ENCODE measurements at places on chromosomes 4 and X. TPM values are rescaled to one million over a fixed set of nuclear protein-coding genes. Genes with fewer than 3 reads are reported as not detected.

ERAS gene
- total RNA-seq = not detected

ZFYVE28 gene
- total RNA-seq = 42.9 TPM

NSG1 gene
- 3.3 TPM for total RNA-seq

WDR17 gene
- total RNA-seq = 1.8 TPM

TMEM271 gene
- total RNA-seq = 0.35 TPM

PPM1K gene
- total RNA-seq = 9.0 TPM

SRPX gene
- total RNA-seq = 6.3 TPM

DNA sequence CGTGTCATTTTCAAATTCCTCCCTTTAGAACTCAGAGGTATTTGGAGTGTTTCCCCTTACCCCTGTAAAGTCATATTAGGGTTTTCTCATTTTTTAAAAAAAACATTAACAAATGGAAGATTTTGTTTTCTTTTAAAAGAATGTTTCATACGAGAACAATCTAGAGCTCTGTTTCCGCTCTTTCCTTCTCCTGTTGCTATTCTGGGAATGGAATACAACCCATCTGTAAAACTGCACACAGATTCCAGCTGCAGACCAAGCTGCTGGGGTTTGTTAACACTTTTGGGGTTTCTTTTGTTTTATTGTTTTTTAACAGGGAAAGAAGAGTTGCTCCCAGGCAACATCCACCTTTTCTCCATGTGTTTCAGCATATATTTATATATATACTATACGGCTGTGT, 61.3 kb downstream of the HCCS start:
- DNase-seq = no peak

GRCh38 chr4:130154901-130155300, 1058.9 kb downstream of the C4orf33 start:
- DNase-seq = no peak

DNA sequence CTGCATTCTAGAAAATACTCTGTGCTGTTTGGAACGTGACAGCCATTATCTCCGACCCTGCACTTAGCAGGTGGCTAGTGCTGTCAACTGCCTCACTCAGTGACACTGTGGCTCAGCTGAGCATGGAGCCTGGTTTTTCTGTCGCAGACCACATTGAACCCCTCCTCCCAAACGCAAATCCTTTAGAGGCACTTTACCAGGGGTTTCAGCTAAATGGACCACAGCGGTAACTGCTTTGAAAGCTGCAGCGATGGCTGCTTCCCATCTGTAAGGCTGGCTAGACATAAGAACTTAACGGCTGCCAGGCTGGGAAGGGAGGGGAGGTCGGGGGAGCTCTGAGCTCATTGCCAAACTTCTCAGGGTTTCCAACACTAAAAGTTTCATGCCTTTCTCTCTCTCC, 8.1 kb downstream of the SLC34A2 start:
- no peak for DNase-seq

- peak; percentile 65 for DNase-seq
Measured at GRCh38 chrX:53284684-53285447, 3.5 kb upstream of the IQSEC2 start.

DNA sequence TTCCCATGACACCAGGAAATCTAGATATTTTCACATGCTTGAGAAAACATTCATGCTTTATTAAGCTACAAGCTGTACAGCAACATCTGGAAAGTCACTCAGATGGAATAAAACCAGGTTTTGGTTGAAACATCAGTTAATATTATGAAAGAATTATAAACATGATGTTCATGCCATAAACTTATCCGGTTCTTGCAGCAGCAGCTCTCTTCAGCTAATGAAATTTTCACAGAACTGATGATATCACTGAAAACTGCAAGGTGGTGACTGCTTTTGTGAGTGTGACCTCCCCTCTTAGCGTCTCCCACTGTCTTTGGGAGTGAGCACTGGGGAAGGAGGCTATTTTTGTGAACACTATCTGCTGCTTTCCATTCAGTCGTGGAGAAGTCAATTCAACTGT, 56.9 kb downstream of the ARHGAP10 start:
- no peak for DNase-seq

- DNase-seq = no peak
Measured at GRCh38 chr4:156958276-156959074, 13.1 kb downstream of the PDGFC start.

DNA sequence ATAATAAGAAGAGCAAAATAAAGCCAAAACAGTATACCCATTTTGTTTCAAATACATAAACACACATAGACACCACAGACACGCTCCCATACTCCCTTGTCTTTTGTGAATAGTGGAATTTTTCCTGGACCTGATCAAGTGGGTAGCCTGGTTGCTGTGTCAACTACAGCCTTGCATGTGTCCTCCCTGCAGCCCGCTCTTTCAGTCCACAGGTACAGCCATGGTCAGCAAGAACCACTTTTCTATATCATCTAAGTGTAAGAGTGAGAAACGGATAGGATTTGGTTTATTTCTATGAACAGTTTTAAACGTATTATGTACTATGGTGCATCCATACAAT, 9.8 kb downstream of the PWWP3B start:
- no peak for DNase-seq

GRCh38 chrX:68238568-68238967, 194.7 kb downstream of the OPHN1 start:
- DNase-seq = no peak

- no peak for DNase-seq
Measured at GRCh38 chr4:151004222-151004621, 10.9 kb downstream of the LRBA start.

DNA sequence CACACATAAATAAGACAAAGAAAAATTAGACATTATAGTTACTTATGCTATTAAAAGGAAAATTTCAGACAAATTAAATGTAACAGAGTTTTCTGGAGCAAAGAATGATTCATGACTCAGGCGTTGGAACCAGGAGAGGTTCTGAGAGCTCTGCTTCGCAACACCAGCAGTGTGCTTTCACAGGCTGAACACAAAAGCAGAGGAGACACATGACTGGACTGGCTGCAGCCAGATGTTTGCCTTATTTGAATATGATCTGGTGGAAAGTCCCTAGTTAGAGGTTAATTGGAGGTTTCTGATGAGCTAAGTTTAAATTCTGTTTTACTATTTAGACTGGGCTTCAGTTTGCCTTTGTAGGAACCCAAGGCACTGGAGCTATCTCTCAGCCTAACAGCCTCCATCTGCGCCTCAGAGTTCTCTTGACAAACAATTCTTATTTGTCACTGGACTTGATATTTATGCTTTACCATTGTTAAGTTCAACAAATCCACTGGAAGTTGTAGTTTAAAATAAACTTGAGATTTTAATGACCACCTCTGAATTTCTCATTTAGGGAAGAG, 16.2 kb downstream of the BOD1L1 start:
- no peak for DNase-seq

DNA sequence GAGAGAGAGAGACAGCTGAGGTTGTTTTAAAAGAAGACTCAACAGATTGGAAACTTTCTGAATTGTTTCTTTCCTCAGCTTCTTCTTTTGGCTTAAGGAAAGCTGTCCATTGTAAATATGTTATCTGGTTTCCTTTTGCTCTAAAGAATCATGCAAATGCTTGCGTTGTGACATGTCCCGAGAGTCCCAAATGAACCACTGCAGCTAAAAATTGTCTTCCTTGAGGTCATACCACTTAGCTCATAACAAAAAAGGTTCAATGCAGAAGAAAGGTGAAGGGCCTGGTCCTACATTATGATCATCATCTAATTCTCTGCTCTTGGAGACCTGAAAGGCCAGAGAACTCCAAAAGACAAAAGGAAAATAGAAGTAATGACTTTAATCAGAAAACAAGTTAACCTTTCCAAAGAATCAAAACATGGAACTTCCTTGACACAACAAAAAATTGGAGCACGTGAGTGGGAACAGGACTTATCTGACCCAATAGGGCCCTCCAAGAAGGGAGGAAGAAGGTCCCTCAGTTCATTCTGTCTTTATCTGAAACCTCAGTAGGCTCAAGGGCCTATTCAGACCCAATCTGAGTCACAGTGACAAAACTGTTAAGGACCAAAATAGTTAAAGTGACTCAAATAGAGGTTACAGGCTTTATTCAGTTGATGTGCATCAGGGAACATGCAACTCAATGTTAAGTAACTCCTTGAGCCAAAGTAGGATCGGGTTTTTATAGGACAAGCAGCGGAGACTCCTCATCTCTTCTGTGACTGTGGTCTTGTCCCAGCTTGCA, 14.7 kb upstream of the VSIG1 start:
- no peak for DNase-seq

DNA sequence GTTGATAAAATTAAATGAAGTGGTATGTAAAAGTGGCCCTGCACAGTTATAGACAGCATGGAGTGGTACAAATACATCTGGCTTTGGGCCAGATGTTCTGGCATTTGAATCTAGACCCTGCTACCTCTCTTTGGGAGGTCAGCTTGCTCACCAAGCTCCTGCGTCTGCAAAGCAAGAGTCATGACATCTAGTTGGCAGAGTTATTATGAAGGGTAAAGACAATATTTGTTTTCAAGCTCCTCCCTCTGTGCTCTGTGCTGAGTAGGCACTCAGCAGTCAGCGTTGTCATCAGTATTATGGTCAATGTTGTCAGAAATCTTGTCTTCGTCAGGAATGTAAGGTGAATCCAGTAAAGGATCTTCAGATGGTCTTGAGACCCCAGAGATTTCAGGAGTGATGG, 55.8 kb downstream of the CCNI start:
- DNase-seq = no peak

DNA sequence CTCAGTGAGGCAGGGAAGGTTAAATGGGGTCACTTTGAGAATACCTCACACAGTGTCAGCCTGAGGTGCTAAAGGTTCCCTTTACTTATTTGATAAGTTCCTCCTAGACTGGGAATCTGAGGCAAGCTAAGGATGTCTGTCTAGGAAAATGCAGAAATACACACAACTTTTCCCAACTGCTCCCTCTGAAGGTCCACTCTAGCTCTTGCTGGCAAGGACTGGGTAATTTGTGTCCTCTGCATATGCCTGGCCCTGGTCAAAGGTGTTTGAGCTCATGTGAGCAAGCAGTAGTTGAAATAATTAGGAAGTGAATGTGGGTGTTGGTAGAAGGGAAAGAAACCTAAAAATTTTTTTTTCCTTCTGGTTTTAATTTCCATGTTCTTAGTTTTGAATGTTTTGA, 21.3 kb downstream of the TXLNG start:
- no peak for DNase-seq

DNA sequence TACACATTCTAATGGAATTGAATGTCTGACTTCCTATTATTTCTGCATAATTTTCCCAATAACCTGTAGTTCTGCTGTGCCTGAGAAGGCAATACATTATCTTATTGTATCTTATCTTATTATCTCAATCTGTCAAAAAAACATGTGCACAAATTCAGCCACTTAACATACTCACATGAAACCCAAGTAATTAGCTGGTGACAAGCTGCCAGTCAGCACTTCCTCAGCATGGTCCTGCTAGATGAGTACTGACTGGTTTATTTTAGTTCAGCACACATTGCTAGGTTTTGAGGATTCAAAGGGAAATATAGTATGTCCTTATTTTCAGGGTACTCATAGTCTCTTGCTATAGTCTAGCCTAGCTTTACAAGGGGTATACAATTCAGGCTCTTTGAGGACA, 17.9 kb upstream of the FGG start:
- no peak for DNase-seq

DNA sequence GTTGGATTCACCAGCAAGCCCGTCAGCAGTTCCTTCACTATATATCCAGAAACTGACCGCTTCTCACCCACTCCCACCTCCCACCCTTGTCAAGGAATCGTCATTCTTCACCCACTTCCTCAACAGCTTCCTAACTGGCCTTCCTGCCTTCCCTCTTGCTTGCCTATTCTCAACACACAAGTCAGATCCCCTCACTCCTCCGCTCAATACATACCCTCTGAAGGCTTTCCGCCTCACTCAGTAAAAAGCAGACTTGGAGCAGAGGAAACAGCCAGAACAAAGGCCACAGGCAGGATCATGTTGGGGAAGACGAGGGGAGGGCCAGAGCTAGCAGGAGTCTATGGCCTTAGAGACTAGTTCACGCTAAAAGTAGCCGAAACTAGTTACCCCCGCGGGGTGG, 23.7 kb downstream of the RWDD4 start:
- no peak for DNase-seq

DNA sequence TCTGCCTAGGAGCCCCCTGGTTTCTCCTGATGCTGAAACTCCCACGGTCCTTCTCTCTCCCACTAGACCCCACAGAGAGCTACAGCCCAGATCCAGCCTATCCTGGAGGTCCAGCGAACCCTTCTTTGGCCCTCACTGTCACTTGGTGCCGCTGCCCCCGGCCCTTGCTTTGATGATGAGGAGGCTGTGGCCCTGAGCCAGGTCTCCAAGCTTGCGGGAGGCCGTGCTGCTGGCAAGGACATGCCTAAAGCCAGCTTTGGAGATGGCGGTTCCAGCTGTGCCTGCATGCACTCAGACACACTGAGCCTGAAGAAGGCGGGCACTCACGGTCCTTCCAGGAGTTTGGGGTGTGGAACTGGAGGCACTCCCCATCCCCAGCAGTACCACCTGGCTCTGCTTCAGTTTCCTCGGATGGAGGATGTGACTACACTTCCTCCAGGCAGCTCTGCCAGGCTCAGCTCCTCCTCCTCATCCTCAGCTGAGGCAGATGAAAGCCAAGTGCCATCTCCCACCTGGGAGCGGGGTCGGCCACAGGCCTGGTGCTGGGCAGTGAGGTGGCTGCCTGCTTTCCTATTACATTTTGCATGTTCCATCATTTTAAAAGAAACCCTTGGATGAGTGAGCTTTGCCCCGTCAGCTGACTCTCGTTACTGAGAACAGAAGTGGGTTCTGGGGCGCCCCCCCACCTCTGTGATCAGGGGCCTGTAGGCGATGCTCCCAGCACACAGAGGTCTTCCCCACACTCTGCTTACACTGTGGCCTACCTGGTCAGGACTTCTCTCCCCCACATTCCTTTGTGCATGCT, 9.0 kb downstream of the TNIP2 start:
- DNase-seq = no peak

DNA sequence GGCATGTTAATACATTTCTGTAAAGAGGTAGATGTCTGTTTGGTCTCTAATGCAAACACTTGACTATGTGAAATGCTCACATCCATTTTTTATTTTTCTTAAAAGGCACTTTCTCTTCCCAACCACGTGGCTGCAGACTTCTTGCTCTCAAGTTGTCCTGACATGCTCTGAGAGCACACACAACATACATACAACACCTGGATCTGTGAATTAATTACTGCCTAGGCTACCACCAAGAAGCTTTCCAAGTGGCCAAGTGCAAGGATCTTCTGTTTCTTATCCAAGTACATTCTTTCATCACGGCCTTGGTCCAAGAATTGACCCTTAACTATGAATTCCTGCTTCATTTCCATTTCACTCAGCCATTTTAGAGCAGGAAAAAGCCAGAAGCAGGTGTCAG, 110.8 kb downstream of the SPRY1 start:
- DNase-seq = no peak

GRCh38 chr4:177809791-177810190, 367.6 kb upstream of the AGA start:
- DNase-seq = no peak
